ENCODE measurements at places on chromosomes 3 and 15.

- DNase-seq, result no peak
Measured at GRCh38 chr3:177525414-177525813, 328.1 kb upstream of the TBL1XR1 start.

DNA sequence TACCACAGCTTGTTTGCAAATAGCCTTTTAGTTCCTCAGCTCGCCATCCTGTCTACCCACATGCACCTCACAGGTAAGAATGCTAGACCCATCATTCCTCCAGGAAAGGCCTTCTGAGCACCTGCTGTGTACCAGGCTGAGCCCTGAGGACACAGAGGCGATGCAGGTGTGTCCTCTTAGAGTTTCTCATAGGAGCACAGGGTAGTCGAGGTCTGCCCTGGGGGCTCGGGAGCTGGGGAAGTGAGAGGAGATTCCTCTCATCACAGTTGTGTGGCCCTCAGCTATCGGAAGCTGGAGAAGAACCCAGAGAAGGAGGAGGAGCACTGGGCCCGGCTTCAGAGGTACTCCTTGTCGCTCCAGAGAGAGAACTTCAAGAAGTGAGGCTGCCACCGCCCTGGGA is 8.0 kb downstream of the MESP1 start:
- no peak for DNase-seq

GRCh38 chr15:56765251-56765650 is 31.9 kb upstream of the ZNF280D start:
- DNase-seq, result peak; percentile 71

DNA sequence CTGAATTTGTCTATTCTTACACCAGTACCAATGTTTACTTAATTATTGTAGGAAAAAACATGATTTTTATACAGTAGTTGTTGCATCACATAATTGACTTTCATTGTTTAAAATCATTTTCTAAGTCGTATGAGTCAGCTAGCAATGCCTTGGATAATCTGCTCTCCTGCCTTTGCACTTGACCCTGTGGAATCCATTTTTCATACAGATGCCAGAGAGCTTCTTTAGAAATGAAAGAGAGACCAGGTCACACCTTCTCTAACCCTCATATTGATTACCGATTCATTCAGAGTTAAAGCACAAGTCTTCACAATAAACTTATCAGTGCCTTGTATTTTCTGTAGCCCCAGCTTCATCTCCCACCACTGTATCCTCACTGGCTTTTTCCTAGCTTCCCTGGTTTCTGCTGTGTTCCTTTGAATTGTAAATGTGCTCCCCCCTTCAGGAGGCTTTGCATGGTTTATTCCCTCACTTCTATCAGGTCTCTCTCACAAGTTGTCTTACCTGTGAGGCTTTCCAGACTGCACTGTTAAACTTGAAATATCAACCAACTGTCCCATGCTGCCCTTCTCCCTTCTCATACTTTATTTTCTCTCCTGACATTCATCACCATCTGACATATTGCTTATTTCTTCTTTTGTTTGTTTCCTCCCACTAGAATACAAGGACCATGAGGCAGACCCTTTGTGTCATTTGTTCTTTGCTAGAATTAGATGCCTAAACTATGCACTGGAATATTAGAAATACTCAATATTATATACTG is 662.0 kb upstream of the GBE1 start:
- DNase-seq, result no peak

All from fibroblast of skin of left biceps (primary cell).